Naive B cell (primary cell): ENCODE measurements at places on chromosomes 12 and 14.

GRCh38 chr12:29510591-29511185 lies 13.2 kb upstream of the OVCH1 start:
- no peak for DNase-seq

- DNase-seq, result no peak
Observed at GRCh38 chr12:14743061-14743460, 46.7 kb upstream of the GUCY2C start.

DNA sequence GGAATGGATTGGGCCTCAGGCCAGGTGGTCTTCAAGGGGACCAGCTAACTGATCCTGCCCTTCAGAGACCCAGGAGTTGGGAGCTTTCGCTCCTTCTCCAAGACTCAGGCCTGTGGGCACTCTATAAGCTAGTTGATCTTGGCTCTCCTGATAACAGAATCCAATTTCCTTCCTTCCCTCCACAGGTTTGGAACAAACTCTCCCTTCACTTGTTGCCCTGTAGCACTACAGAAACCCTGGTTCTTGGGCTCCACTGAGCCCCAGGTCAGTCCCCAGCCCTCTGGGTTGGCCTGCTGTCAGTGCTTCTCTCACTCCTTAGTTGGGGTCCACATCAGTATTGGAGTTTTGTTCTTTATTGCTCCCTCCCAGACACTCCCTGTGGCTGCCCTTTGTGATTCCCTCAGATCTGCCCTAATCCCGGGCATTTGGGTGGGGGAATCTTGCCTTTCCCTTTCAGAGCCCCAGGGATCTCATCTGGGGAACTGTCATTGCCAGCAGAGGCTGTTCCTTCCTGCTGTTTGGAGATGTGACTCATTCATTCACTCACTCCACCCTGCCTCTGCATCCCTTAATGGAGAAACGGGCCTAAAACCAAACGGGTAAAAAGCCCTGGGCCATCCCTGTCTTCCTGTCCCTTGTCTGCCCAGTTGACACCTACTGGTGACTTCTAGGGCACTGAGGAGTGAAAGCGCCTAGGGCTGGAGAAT lies 4.4 kb upstream of the GPD1 start:
- DNase-seq, result no peak

- no peak for DNase-seq
Observed at GRCh38 chr14:77238996-77239395, 32.0 kb downstream of the NGB start.

GRCh38 chr14:24630872-24631477 lies 3.0 kb downstream of the GZMB start:
- no peak for DNase-seq

DNA sequence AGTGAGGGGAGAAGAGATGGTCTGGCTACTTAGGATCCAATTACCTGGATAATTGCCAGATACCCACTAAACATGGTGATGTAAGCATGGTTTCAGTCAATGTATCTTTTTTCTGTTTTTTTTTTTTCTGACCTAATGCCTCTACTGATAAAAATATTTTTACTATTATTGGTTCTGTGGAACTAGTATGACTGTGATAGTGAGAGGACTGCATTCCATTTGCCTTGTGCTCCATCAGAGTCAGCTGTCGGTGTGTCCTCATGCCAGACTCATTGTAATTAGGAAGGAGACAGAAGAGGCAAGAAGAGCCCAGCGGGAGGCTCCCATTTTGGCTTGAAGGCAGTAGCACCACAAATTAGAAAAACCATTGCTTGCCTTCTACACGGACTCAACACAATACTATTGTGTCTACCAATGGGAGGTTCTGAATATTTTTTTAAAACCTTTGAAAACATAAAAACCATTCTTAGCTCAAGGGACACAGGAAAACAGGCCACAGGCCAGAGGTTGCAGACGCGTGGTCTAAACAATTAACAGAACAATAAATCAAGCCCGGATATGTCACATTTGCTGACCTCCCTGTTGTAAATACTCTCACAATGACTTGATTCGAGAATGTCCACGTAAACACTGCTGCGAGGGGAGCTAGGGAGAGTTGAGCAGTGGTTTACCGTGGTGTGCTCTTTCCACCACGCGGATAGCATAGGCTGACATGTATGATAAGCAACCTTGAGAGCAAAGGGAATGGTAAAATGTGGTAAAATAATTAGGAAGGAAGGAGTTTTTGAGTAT lies 13.5 kb upstream of the DCP1B start:
- DNase-seq, result no peak

- DNase-seq, result no peak
Observed at GRCh38 chr12:132596016-132596415, 14.4 kb downstream of the LRCOL1 start.

DNA sequence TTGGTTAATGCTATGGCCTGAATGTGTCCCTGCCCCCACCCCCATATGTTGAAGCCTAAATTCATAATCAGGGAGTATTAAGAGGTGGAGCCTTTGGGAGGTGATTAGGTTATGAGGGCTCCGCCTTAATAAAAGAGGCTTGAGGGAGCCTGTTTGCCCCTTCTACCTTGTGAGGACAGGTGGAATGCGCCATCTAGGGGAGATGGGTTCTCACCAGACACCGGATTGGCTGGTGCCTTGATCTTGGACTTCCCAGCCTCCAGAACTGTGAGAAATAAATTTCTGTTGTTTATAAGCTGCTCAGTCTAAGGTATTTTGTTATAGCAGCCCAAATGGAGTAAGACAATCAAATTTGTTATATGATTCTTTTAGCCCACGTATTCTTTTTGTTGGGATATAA lies 148.3 kb downstream of the PTCSC3 start:
- no peak for DNase-seq

- DNase-seq, result no peak
Observed at GRCh38 chr12:51865757-51866270, 17.3 kb upstream of the FIGNL2 start.

DNA sequence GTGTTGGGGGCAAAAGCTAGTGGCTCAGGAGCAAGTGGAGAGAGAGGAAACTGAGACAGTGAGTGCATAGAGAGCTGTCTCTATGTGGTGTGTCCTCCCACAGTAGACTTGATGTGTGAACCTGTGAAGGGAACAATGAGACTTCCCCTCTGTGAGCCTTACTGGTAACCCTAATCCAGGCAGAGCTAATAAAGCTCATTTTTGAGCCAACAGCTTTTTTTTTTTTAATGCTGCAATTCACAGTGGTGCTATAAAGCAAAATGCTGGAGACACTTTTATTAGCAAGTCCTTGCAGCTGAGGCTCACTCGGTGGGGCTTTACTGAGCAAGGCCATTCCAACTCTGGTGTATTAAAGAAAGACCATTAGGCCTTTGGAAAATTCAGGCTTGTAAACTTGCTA lies 26.9 kb downstream of the FBXW8 start:
- no peak for DNase-seq

GRCh38 chr12:115518-115917 lies 49.0 kb downstream of the IQSEC3 start:
- no peak for DNase-seq

DNA sequence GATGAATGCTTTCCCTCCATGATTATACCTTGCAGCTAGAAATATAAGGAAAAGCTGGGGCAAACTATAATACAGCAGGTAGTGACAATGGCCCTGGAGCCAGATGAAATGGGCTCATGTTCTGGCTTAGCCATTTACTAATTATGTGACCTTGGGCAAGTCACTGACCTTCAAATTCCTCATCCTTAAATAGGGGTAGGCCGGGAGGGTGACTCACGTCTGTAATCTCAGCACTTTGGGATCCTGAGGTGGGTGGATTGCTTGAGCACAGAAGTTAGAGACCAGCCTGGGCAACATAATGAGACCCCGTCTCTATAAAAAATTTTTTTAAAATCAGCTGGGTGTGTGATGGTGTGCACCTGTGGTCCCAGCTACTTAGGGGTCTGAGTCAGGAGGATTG lies 155.4 kb downstream of the C12orf75 start:
- no peak for DNase-seq
